ENCODE measurements at places on chromosomes 7 and 10. TPM values are rescaled to one million over a fixed set of nuclear protein-coding genes. Genes with fewer than 3 reads are reported as not detected.

GRCh38 chr10:12838995-12839927, 162.3 kb downstream of the CCDC3 start:
- no peak for DNase-seq

DNA sequence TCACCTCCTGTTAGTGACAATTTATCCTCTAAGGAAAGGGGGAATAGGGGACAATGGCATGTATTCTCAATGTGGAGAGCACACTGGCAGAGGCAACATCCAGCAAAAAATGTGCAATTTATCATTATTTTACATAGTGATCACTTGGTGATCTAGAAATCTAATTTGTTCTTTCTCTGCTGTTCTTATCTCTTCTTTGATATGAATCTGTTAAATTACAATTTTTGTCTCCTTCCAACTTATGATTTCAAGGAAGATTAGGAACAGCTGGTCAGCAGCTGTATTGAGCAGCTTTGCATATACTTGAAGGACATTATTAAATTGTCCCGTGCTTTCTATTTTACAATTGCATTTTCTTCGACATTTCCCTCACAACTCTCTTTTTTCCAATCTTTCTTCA, 213.1 kb downstream of the MAGI2 start:
- DNase-seq, result no peak

DNA sequence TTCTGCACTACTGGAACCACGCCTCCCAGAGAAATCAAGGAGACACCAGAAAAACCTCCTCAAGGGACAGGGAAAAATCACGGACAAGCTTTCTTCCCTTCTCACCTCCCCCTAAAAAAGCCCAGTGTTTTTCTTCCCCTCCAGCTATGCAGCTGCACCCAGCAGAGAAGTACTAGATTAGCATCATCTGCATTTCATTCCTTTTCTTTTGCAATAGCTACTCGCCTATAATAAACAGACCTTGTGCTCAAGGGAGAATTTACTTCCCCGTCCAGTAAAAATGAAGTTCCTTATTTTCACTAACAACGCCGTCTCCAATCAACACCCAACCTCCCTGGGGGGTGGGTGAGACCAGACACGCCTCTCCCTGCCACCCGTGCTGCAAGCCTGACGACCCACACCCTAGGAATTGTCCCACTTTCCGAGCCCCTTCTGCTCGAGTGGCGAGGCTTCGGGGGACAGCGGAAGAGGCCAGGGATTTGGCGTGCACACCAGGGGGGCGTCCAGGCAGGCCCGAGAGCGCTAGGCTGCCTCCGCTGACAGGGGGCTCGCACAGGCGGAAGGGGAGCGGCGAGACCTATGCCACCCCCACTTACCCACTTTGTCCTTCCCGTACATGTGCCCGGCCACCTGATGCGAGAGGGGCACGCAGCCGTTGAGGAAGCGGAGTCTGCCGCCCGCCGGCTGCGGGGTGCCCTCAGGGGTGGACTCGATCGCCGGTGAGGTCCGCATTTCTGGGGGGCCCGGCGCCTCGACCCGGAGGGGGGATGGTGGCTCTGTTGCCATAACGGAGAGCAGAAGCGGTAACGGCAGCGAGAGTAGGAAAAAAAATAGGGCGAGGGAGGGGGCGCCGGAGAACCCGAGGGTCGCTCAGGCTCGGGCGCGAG, 625 bp downstream of the IPMK start:
- DNase-seq, result no peak

- DNase-seq, result no peak
Observed at GRCh38 chr10:78442836-78443550, 409.3 kb downstream of the RPS24 start.

DNA sequence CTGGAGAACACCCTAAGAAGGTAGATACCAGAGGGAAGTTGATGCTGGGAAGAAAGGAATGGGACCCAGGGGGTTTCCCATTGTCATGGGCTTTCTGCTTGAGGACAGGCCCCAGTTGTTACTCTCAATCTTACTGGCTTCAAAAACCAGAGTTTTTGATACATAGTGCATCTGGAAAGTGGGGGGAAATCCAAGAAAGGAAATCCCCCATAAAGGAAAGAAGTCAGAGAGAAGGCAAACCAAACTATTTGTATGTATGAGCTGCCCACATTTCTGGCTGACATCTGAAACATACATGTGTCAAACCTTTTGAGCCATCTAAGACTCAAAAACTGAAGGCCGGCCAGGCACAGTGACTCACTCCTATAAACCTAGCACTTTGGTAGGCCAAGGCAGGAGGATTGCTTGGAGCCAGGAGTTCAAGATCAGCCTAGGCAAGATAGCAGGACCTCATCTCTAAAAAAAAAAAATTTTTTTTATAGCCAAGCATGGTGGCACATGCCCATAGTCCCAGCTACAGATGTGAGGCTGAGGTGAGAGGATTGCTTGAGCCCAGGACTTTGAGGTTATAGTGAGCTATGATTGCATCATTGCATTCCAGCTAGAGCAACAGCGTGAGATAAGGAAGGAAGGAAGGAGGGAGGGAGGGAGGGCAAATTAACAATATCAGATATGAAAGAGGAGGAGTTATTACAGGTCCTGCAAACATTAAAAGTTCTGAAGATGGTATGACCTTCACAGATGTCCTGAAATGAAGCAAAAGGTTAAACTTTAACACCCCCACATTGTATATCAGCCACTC, 6.7 kb upstream of the COA1 start:
- DNase-seq, result no peak

DNA sequence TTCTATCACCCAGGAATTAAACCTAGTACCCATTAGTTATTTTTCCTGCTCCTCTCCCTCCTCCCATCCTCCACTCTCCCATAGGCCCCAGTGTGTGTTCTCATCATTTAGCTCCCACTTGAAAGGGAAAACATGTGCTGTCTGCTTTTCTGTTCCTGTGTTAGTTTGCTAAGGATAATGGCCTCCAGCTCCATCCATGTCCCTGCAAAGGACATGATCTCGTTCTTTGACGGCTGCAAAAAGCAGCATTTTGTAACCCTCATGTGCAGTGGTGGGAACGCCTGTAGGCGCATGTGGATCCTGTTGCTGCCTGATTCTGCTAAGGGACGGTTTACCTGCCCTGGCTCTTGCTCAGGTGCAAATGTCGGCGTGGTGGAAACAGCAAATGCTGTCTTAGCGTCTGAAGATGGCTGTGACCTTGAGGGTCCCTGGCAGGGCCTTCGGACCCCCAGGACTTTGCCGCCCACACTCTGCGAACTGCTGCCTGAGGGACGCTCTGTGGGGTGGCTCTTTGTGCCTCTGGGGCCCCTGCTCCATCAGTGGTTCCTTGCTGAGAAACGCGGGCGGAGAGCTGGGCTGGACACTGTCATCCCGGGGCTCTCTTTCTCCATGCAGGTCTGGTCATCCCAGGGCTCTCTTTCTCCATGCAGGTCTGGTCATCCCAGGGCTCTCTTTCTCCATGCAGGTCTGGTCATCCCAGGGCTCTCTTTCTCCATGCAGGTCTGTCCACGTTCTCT, 5.6 kb upstream of the MTG1 start:
- no peak for DNase-seq

GRCh38 chr7:70098133-70098561, 499.9 kb downstream of the AUTS2 start:
- no peak for DNase-seq

DNA sequence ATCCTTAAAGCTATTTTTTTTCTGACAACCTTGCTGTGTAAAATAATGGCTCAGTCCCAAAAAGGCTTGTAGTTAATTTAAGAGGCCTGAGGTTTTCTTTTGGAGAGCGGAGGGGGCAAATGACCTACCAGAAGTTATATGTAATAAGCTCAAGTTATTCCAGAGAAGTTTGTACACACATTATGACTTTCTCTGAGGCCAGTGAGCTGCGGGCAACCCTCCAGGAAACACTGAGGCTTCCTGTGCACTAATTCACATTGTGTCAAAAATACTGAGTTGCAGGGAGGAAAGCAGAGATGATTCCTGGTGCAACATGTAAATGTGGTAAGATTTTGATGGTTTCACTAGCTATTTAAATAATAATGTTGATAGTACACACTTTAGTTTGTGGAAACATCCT, 188.6 kb downstream of the DIP2C start:
- DNase-seq, result no peak

DNA sequence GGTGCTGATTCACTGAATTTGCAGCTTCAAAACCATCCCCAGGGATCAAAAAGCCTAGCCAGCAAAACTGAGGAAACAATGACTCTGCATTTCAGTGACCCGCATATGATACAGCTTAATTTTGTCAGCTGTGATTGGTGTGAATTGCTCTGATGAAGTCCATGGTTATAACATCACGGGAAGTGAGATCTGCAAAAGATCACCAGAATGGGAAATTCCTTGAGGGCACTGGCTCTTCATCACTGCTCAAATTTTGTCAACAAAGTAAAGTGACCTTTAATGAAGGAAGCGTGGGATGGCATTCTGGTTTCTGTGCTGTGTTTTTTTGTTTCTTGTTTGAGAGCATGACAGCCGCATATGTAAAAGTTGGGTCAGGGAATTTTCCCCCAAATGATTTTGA, 745.9 kb downstream of the GATA3 start:
- DNase-seq, result no peak

GRCh38 chr7:108083980-108084379, 46.2 kb downstream of the LAMB4 start:
- no peak for DNase-seq

- DNase-seq, result no peak
Observed at GRCh38 chr7:117873310-117874190, at the start of gene CTTNBP2. TSS of gene CTTNBP2 (minus strand) at chr7:117873441. CDS start at chr7:117873415, 26 bp downstream.

Gene MCM10
- 35.2 TPM for total RNA-seq

Gene IQUB
- total RNA-seq, result under 0.01 TPM

Gene ITGB8
- total RNA-seq, result 121 TPM

Gene MRLN
- not detected for total RNA-seq

Gene PPRC1
- 35.5 TPM for total RNA-seq

Gene IRF5
- total RNA-seq, result 8.5 TPM

Gene DIP2C
- total RNA-seq, result 10.1 TPM

Gene C10orf105
- total RNA-seq, result not detected

Gene ZNF117
- 2.0 TPM for total RNA-seq

Gene SLC26A4
- 0.43 TPM for total RNA-seq

Gene EGFR
- total RNA-seq, result 48.1 TPM
